Suppressor macrophage treated with lipopolysaccharide for 4 hours (primary cell): ENCODE measurements at places on chromosomes 7 and 10.

DNA sequence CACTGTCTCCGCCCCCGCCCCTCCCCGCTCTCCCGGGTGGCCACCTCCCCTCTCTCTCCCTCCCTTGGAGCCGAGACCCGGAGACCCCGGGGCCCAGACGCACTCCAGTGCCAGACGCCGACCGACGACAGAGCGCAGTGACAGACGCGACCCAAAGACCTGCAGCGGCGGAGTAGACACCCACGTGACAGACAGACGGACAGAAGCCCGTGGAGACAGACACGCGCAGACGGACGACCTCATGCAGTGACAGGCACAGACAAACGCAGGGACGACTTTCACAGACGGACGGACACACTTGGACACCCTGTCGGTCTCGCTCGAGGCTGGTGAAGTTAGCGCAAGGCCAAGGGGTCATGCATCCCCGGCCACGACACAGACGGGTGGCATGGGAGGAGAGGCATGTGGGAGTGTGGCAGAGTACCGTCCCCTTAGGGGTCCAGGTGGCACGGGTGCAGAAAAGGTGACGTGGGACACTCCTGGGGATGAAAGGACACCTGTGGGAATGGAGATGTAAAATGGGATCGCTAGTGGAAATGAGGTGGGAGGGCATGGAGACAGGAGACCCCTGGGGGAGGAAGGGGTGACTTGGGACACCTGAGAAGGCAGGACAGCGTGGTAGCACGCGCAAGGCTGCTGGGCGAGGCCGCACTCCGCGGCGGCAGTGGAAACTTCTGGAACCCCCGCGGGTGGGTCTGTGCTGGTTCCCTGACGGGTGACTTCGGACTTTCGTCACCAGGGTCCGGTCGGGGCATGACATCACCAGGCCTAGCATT lies 456 bp upstream of the ACHE start:
- DNase-seq = peak; percentile 66

DNA sequence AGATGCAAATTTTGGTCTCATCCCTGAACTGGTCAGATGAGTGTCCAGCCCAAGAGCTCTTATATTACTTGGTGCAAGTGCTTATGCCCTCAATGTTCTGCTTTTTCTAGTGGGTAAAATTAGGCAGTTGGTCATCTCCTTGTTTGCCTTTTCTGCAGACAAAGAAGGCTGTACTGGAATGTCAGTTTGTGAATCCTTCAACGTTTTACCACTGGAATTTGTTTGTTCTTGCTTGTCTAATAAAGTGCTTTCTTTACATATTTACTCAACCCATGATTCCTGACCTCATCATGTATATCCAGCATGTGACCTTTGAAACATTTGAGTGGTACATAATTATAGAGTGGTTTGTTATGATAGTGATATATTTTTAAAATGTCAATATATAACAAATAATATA lies 232.2 kb upstream of the TEX47 start:
- no peak for DNase-seq

DNA sequence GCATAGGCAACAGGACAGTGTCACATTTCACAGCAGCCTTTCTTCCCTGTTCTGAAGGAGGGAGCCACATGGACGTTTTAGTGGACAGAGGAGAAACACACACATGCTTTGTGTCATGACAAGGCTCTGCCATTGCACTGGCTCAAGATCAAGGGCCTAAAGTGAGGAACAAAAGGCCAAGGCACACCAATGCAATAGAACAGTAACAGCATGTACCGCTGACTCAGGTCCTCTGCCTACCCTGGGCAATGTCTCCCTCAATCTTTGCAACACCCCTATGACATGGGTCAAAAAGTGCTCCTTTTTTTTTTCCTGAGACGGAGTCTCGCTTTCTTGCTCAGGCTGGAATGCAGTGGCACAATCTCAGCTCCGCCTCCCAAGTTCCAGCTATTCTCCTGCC lies 57.8 kb upstream of the SDK1 start:
- DNase-seq = no peak

GRCh38 chr10:116972131-116972530 lies 32.9 kb downstream of the SHTN1 start:
- no peak for DNase-seq

DNA sequence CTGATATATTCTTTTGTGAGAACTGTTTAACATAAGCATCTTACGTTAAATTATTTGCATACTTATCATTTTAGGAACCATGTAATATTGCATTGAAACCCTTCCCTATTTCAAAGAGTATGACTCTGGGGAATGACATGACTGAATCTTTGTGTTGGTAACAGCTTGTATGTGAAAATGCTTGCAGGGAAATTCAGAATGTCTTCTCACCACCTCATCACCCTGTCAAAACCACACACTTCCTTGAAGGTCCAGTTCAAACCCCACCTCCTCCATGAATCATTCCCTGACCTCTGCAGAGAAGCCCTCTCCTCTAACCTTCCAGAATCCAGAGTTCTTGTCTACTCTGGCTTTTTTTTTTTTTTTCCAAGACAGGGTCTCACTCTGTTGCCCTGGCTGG lies 26.3 kb upstream of the NKX2-3 start:
- DNase-seq = no peak

DNA sequence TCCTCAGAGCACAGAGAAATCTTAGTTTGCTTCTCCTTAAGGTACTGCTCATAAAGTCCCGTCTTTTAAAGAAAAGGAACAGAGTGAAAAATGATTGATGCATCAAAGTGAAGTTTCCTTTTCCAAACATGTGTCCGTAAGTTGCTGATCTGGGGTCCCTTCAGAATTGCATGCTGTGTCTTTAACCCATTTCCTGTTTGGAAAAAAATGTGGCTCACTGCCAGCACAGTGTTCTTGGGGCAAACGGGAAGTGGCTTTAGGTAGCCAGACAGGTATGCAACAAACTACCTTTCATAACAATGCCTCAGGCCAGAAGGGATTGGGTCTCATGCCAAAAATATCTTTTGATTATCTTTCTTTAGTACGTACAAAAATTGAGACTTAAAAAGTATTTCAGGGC lies 50.9 kb downstream of the TFAM start:
- no peak for DNase-seq

DNA sequence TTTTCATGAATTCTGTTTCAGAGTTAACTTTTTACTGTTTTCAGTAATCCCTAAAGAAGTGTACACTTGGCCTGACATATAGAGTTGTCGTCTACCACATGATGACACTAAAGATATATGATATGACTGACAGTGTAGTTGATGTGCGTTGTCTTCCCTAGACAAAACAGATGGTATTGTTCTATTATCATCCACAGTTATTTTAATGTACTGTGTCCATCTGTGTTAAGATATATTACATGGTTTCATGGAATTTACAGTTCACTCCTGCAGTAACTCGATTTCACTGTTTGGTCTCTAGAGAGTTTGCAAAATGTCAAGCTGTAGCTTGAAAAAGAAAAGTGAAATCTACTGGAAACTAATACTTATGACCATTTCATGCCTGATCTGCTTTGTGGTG lies 18.1 kb downstream of the FOXP2 start:
- DNase-seq = no peak

- DNase-seq = no peak
These were observed 5.7 kb upstream of the TAS2R60 start for GRCh38 chr7:143437578-143437977.

- DNase-seq = no peak
These were observed 65.9 kb upstream of the SYPL1 start for GRCh38 chr7:106177738-106178592.

DNA sequence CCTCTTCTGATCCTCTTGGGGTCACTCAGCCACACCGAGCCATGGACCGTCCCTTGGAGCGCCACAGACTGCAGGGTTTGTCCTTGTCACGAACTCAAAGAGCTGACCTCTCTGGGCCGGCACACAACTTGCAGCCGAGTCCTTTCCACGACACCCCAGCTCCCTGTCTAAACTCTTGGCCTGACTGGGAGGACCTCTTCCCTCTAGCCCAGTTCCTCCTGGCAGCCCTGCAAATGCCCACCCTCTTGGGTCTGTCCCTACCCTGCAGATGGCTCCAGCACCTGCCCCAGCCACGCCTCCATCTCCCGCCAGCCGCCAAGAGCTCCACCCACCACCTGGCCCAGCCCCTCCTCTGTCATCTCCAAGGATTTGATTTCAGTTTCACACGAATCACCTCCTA lies 339.2 kb downstream of the DNAJB6 start:
- no peak for DNase-seq

DNA sequence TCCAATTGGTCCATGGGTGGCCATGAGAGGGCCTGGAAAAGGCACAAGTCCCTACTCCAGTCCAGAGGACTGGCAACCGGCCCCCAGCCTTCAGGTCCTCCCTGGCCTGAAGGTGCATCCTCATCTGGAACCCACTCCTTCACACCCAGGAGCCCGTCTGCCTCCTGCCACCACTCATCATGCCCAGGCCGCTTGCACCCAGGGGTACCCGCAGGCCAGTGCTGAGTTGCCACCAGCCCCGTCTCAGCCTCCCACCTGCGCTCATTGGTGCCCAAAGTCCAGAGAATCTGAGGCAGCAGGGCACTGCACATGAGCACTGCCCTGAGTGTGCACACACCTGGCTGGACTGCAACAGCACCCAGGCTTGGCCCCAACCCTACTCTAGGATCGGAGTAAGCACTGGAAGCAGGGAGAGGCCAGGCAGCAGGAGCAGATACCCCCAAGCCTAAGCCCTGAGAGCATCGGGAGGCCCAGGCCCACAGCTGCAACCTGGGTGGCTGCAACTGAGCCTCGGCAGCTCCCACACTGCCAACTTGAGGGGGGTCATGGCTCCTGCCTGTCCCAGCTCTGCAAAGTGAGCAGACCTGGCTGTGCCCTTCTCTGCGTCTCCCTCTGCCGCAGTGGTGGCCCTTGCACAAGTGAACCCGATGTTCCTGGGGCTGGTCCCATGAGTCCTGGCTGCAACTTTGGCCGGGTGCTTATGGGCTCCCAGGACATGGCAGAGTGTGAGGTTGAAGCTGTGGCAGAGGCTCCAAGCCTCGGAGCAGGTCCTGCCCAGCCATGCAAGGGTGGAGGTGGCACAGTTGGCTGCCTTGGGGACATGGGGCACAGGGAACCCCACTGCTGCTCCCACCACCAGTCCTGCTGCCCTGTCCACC lies 44.3 kb downstream of the TCERG1L start:
- no peak for DNase-seq

- DNase-seq = peak; percentile 81
These were observed 33.9 kb downstream of the CACUL1 start for GRCh38 chr10:118720685-118721538.

DNA sequence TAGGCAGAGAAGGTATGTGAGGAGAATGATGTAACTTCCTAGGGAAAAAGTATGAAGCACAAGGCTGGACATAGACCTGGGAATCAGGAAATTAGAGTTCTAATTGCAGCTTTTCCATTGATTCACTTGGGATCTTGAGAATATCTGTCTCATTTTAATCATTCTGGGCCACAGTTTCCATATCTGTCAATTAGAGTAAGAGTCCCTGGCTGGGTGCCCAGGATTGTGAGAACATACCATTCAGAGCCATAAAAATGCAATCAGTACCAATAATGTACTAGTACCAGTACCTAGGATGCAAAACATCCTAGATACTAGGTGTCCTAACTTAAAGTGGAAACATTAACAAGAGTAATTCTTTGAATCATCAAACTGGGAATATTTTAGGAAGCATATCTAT lies 29.6 kb downstream of the CAV1 start:
- no peak for DNase-seq

DNA sequence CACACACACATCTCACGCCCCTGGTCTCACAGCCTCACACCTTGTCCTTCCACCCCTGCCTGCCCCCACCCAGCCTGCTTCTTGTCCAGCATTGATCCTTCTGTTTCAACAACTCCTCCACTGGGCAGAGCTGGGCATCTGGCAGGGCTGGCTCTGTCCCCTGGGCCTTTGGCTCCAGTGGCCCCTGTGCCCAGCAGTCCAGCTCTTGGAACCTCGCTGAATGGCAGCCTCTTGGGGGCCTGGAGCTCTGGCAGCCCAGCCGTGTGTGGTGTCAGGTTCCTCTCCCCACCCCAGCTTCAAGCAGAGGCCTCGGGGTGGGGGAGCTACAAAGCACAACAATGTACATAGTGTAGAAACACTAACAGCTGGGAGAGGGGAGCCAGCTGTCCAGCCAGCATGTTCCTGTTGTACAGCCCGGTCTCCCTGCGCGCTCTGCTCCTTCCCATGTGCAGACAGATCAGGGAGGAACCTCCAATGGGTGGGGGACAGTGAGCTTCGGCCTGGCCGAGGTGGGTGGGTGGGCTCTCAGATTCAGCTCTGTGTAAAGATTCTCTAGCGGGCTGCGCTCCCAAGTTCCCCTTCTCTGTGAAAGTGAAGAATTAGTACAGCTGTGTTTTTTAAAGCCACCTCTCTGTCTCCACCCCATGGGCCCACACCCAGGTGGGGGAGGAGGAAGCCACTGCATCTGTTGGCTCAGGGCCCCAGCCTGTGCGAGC lies 19.4 kb downstream of the ZMIZ2 start:
- DNase-seq = no peak

DNA sequence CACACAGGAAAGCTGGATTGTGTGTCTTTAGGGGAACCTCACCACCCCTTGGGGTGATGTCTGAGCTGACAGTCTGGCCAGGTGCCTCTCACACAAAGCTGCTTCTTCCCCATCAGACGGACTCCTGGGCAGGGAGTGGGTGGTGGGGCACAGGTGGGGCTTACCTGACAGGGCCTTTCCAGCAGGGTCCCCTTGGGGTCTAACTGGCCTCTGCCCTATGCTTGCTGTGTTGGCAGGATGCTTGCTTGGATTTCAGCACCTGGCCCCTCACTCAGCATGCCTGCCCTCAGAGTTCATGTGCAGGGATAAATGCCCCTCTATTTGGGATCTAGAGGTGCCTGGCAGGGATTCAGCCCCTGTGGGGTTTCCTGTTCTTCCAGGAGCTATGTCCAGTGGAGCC lies 496.9 kb upstream of the ZMIZ1 start:
- no peak for DNase-seq

GRCh38 chr10:14507176-14507575 lies 176.5 kb upstream of the FRMD4A start:
- DNase-seq = no peak

DNA sequence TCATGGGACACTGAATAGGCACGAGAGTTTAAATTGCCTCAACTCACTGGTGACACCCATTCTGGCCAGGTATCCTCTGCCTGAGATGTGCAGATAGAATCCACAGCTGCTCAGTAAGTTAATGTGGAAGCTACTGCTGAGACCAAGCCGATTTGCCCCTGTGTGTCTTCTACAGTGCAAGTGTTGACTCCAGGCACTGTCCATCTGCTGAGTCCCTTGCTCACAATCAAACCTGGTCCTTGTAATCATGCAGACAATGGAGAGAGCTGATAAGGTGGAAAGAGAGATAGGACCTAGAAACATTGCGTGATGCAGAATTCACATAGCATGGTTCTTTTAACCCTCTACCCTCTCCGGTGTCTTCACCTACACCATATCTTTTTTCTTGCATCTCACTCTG lies 101.4 kb downstream of the ITGB8 start:
- no peak for DNase-seq

GRCh38 chr7:130197094-130197493 lies 8.1 kb downstream of the TMEM209 start:
- DNase-seq = no peak

- DNase-seq = peak; percentile 11
These were observed 5.6 kb upstream of the CNPY1 start for GRCh38 chr7:155551785-155552611.

- no peak for DNase-seq
These were observed 191.3 kb downstream of the CUX1 start for GRCh38 chr7:102008535-102009262.
